ENCODE measurements at places on chromosomes 7 and 10.
A peak's percentile ranks its signal among the peaks of the same experiment; 100 is the strongest.

GRCh38 chr7:67773081-67773480 lies 776.4 kb downstream of the TYW1 start:
- DNase-seq = no peak

DNA sequence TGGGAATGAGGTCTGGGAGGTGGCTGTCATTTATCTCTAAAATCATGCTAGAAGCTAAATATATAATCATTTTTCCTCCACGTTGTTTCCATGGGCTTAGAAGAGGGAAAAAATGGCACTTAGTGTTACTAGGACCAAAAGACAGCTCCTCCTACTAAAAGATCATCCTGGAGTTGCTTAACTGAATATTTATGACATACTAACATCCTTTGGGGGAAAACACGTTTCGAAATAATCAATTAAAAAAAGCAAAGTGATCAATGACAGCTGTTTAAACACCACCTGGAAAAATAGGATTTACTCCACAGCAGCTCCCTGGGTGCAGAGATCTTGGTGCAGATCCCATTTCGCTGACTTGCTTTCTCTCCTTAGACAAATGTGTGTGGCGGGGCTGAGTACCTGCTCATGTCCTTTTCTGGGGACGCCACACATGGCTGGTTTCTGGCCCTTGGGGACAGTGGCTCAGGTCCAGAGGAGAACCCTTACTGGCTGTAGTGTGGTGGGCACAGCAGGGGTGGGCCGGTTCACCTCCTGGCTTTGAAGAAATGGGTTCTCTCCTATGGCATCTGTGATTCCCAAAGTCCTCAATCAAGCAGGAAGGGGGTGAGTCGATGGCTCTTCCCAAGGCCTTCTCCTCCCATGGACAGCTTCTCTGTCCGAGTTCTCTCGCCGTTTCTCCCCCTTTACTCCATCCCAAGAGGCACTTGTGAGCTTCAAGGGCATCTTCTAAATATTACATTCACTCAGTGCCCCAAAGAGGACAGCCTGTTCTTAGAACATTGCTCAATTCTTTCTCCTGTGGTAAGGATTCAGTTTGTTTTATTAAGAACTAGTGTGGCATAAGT lies 156.4 kb upstream of the KLF14 start:
- no peak for DNase-seq

GRCh38 chr10:79561257-79561656 lies 1.1 kb upstream of the SFTPA2 start:
- DNase-seq = no peak

GRCh38 chr10:8325024-8325980 lies 270.8 kb downstream of the GATA3 start:
- DNase-seq = no peak

DNA sequence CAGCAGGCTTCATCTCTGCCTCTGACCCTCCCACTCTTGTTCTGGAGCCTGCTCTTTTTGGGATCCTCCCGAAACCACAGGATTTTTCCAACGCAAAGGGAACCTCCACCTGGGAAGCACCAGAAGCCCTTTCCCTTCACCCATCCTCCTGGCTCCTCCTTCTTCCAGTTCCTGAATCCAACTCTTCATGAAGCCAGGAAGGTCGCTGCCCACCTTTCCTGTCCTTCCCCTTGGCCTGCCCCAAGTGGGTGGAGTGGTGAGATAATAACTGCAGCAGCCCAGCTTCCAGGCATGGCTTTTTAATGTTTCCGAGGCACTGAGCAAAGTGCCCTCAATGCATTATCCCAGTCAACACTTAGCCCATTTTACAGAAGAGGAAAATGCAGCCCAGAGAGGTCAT lies 70.8 kb upstream of the EEPD1 start:
- no peak for DNase-seq

GRCh38 chr7:140051820-140052219 lies 10.9 kb downstream of the PARP12 start:
- DNase-seq = no peak

GRCh38 chr7:14457568-14458453 lies 444.7 kb downstream of the DGKB start:
- DNase-seq = peak; percentile 45

DNA sequence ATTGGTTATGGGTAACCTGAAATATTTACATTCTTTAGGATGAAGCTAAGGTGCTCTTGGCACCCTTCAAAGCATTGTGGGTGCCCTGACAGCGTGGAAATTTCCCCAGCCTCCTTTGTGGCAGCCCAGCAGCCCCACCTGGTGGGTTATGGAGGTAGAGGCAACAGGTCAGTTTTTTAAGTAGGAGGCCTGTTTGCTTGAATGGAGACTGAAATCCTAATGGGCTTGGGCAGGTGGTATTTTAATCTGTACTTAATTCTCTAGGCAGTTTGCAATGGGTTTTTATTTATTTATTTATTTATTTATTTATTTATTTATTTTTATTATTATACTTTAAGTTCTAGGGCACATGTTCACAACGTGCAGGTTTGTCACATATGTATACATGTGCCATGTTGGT lies 139.4 kb downstream of the EPC1 start:
- DNase-seq = peak; percentile 58

- no peak for DNase-seq
Observed at GRCh38 chr7:30778255-30779025, 7.2 kb downstream of the MINDY4 start.

- DNase-seq = no peak
Observed at GRCh38 chr7:51222916-51223315, 93.7 kb downstream of the COBL start.

DNA sequence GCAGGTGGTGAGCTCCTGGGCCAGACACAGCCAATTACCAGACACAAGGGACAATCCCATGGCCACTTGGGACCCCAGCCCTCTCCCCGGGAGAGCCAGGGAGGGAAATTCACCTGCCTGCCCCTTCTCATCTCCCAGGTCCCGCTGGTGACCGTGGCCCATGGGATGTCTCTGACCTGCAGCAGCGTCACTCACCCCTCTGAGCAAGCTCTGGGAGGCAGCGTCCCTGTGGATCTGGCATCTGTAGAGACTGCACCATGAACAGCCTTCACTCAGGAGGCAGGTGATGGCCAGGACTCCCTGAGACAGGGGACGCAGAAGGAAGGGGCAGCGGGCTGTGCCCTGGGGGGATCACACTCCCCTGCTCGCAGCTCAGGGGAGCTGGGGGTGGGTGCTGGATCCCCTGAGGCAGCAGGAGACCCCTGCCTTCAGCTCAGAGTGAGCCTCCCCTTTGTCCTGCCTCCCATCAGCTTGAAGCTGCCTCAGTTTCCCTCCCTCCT lies 90.8 kb downstream of the FOXL3 start:
- DNase-seq = no peak

DNA sequence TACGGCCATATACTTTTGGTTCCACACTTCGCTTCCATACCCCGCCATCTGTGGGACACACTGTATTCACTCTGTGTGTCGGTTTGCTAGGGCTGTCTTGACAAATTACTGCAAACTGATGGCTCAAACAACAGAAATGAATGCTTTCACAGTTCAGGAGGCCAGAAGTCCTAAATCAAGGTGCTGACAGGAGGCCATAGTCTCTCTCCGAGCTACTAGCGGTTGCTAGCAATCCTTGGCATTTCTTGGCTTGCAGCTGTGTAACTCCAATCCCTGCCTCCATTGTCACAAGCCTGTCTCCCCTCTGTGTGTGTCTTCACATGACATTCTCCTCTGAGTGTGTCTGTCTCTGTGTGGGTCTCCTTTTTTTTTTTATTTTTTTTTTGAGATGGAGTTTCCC lies 28.9 kb upstream of the BMPR1A start:
- no peak for DNase-seq

DNA sequence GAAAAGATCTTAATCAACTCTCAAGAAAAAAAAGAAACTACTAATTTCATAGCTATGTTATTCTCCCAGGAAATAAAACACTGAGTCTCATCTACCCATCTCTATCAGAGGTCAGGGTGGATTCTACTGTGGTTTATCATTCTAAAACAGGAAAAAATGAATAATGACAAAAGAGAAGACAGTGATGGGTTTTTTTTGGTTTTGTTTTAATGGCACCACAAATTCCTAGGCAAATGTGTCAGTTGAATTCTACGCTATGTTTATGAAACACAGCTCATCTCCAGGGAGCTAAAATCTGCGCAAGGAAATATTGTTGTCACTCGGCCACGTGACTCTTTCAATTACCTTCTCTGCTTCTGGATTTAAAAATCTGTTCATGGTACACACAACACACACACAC lies 393.4 kb upstream of the SORCS1 start:
- DNase-seq = no peak

DNA sequence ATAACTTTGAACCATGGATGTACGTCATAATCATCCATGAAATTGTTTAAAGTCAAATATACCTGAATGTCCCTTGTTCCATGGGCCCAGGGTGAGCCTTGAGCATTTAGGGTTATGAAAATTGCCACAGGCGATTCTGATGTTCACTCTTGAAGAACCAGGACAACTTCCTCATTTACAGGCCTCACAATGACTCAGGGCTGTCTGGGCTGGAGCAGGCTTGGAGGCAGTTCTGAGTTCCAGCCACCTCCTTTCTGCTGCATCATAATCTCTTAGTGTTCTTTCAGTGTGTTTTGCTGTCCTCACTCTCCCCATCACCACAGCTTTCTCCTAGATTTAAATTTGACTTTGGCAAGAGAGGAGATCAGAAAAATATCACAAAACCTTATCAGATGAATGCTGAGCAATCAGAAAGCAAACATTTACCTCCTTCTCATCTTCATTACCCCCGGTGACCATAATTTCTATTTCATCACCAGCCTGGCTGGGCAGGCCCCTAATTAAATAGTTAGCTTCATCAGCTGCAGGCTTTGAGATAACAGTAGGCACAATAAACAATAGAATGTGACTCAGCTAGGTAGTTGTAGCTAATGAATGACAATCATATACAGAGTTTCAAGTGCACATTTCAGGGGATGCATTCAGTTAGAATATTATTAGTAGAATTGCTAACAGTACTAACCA lies 571.0 kb downstream of the SH2D4B start:
- DNase-seq = no peak

- no peak for DNase-seq
Observed at GRCh38 chr10:91987397-91988037, 63.9 kb downstream of the BTAF1 start.

- no peak for DNase-seq
Observed at GRCh38 chr10:63441404-63441803, 24.4 kb downstream of the JMJD1C start.

GRCh38 chr10:32142646-32143045 lies 86.4 kb upstream of the KIF5B start:
- no peak for DNase-seq

DNA sequence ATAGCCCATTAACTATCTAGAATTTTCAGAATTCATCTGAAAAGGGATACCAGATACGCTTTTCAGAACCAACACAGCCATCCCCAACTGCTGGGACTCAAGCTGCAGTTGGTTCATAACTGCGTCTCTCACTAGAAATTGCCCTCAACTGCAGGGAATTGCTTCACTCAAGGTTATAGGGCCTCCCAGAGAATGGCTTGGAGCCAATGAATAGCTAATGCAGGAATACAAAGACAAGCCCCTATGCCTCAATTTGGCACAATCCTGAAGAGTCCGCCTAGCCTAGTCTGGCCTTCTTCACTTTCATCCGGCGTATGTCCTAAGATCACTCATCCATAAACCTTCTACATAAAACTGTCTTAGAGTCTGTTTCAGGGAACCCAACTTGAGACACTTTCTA lies 164.0 kb downstream of the SKAP2 start:
- DNase-seq = no peak

GRCh38 chr10:33676606-33677339 lies 342.3 kb upstream of the NRP1 start:
- DNase-seq = no peak

- no peak for DNase-seq
Observed at GRCh38 chr7:23873306-23873705, 163.3 kb downstream of the STK31 start.

DNA sequence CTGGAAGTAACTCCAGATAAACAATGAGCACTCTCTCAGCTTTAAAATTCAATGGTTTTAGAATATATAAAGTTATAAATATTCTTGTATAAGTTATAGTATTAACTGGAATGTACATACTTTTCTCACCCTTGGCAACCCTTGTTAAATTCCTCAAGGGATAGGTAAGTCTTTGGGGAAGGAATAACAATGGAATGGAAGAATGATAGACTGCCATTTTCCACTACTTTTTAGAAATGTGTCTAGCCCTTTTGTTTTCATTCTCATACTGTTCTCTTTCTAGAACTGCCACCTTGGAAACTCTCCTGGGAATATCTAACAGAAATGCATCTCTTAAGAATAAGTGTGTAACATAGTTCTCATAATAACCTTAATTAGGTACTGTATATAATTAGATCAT lies 8.3 kb downstream of the KIF5B start:
- no peak for DNase-seq

DNA sequence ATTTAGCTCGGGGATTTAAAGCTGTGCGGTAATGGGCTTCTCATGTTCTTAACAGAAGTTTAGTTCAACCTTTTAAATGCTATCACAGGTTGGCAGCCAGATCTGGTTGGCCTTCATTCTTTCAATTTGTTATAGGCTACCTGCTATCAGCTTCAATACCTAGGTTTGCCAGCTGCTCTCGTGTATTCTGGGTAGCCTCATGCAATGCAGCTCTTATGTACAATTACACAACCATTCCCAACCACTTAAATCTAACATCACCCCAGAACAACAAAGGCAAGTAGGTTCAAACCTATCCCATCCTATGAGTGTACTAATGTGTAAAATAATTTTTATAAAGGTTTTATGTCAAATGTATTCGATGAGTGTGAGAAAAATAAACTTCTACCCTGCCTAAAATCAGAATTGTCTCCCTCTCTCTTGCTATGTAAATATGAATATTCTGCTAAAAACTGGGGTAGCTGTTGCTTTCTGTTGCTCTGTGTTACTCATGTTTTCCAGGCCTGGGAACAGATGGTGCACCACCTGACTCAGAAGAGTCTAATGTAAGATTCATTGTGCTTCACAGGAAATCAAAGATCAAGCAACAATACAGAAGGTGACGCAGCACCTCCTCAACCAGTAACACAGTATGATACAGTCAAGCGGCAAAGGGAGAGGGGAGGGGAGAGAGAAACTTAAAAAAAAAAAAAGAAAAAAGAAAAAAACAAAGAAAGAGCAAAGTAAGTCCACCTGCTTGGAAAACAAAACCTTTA lies 188.6 kb downstream of the ETV1 start:
- DNase-seq = peak; percentile 23

GRCh38 chr7:152435384-152436110 lies at the start of gene KMT2C:
Gene KMT2C, minus strand, starts transcription at chr7:152436003. Its CDS starts 217 bp downstream, at chr7:152435786.
- DNase-seq = peak; percentile 64

DNA sequence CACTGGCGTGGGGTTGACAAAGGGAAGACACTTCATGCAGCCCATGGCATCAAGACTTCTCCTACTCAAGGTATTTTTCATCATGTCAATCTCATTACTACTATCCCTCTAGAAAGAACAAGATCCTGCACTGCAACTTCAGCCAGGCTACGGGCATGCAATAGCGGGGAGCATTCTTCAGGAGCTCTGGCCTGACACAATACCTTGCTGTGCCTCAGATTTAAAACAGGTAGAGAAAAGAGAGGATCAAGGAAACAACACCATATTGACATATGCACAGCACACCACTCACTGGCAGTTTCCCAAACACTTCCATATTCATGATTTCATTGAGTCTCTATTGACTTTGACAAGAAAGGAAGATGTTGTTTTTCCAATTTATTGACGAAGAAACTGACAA lies 51.5 kb downstream of the DOCK4 start:
- DNase-seq = no peak

Data from CD4-positive, alpha-beta T cell treated with Interleukin-21 for 1 hour (primary cell).